ENCODE measurements at places on chromosomes 11 and 22.

- no peak for DNase-seq
Measured at GRCh38 chr11:44788536-44789261, 61.9 kb downstream of the TSPAN18 start.

- DNase-seq: no peak
Measured at GRCh38 chr11:27830206-27830605, 130.0 kb upstream of the BDNF start.

DNA sequence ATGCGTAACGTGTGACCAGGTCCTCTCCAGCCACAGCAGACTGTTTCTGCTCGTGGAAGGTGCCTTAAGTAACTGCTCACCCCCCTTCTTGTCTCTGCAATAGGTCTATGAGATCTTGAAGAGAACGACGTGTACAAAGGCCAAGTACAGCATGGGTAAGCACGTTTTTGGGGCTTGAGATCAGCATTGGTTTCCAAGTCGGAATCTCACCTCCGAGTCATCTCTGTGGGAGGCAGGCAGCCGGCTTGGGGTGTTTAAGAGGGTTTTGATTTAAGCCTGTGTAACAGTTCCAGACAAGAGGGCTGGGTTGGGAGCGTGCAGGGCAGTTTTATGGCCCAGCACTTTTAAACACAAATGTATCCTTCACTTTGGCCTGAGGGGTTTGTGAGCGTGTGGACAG lies 30.1 kb downstream of the ANO1 start:
- no peak for DNase-seq

GRCh38 chr11:78256962-78257361 lies 68.2 kb downstream of the USP35 start:
- peak; percentile 35 for DNase-seq

Data from erythroblast (primary cell).